ENCODE measurements at places on chromosomes 3 and 15.

DNA sequence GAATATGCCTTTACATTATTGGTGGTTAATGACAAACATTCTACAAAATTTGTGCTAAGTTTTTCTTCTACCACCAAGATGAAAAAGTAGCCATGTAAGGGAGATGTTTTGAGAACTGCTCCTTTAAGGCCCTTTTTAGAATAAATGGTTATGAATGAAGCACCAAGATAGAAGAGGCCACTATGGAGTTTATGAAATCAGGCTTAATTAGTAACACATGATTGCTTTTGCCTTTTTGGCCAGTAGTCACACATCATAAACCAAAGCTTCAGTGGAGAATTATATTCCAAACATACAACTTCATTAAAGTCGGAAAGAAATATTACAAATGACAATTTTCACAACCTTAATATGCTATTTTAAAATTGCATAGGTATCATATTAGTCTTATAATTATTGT, 331.7 kb downstream of the RBMS3 start:
- DNase-seq: no peak

GRCh38 chr3:111324151-111324550, 217.8 kb upstream of the CD96 start:
- DNase-seq: no peak

DNA sequence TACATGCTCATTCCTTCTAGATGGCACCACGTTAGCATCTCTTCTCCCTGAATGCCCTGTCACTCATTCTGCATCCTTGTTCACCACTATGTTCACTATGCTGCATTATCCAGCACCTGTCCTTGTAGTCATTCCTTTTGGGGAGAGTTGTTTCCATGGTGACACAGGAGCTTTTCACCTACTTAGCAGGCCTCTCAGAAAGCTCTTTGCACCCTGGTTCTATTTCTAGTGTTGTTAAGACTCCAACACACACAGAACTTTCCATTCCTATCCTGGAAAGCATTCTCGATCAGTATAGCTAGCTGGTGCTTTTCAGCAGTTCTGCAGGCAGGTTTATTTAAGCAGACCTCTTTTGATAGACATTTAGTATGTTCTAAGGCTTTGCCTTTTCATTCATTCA, 6.7 kb upstream of the RPL14 start:
- no peak for DNase-seq

DNA sequence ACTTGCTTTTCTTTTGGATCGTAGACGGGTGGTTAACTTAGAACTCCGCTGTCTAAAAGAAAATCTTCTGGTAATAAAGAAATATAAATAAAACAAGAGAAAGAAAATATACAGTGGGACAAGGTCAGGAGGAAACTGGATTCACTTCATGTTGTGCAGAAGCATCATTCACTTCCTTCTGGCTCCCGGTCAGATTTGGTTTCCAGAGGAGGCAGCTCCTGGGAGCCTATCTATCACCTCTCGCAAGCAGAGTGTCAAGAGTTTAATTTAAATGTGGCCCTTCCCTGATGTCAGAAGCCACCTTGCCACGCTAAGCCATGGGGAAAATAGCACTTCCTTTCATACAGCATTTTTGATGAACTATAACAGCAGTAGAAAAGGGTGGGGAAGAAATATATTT, 139.1 kb downstream of the NSMCE3 start:
- no peak for DNase-seq

DNA sequence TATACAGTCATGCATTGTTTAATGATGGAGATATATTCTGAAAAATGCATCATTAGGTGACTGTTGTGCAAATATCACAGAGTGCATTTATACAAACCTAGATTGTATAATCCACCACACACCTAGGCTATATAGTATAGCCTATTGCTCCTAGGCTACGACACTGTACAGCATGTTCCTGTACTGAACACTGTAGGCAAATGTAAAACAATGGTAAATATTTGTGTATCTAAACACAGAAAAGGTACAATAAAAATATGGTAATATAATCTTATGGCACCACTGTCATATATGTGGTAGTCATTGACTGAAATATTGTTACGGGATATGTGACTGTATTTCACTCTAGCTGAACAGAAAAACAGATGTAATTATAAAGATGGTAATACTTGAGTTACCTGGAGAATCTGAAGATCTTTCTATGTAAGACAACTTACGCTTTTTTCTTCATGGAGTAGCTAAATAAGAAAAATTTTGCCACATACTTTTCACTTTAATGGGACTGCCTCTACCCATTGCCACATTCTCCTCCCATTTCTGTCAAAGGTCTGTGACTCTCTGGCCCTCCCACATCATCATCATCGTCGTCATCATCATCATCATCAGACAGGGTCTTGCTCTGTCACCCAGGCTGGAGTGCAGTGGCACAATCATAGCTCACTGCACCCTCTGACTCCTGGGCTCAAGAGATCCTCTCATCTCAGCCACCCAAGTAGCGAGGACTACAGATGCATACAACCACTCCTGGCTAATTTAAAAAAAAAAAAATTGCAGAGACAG, 7.2 kb downstream of the PCOLCE2 start:
- DNase-seq: no peak

- peak; percentile 72 for DNase-seq
Observed at GRCh38 chr3:106957029-106957428, 420.2 kb upstream of the CCDC54 start.

Measured in iris pigment epithelial cell (primary cell).